ENCODE measurements at places on chromosomes 5 and 9.

DNA sequence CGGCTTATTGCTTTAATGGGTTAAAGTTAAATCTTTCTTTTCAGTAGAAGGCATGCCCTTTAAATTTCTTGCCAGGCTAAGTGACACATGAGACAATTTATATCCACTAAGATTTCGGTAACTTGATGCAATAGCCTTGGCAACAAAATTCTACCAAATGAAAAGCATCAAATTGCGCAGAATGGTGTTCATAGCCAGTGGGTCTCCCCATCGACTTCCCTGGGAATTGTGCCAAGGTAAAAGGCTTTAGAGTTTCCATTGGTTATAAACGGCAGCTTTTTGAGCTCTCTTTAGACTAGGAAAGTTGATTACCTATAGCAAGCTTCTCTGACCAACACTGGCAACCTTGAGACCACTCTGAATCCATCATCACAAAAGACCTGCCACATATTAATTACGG, 358.4 kb downstream of the ARRDC3 start:
- no peak for DNase-seq

- peak; percentile 46 for DNase-seq
Observed at GRCh38 chr5:138789771-138790242, 36.6 kb downstream of the CTNNA1 start.

DNA sequence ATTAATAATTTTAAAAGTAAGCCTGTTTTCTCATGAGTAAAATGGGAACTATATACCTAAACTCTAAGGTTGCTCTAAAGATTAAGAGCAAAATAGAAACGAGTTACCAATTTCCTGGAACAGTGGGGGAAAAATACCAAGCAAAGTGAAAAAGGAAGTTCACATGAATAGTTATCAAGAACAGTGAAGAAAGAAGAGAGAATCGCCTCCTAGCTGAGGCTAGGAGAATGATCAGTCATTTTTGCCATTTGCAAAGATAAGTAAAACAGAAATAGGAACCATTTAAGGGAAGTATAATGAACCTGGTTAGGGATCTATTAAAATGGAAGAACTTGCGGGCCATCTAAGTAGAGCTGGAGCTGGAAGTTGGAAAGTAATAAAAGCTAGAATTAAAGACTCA, 50.7 kb downstream of the P4HA2 start:
- DNase-seq, result no peak

- DNase-seq, result no peak
Observed at GRCh38 chr5:147611483-147611882, 101.6 kb upstream of the DPYSL3 start.

DNA sequence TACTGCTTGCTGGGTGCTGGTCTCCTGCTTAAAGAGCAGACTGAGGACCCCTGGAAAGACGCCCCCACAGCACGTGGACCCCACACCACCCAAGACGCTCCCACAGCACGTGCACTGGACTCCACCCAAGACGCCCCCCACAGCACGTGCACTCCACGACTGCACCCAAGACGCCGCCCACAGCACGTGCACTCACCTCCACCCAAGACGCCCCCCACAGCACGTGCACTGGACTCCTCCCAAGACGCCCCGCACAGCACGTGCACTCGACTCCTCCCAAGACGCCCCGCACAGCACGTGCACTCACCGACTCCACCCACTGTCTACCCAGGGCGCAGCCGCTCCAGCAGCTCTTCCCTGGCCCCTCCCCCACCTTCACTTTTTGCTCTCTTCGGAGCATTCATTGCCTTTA, 50.5 kb downstream of the EHMT1 start:
- DNase-seq, result no peak

DNA sequence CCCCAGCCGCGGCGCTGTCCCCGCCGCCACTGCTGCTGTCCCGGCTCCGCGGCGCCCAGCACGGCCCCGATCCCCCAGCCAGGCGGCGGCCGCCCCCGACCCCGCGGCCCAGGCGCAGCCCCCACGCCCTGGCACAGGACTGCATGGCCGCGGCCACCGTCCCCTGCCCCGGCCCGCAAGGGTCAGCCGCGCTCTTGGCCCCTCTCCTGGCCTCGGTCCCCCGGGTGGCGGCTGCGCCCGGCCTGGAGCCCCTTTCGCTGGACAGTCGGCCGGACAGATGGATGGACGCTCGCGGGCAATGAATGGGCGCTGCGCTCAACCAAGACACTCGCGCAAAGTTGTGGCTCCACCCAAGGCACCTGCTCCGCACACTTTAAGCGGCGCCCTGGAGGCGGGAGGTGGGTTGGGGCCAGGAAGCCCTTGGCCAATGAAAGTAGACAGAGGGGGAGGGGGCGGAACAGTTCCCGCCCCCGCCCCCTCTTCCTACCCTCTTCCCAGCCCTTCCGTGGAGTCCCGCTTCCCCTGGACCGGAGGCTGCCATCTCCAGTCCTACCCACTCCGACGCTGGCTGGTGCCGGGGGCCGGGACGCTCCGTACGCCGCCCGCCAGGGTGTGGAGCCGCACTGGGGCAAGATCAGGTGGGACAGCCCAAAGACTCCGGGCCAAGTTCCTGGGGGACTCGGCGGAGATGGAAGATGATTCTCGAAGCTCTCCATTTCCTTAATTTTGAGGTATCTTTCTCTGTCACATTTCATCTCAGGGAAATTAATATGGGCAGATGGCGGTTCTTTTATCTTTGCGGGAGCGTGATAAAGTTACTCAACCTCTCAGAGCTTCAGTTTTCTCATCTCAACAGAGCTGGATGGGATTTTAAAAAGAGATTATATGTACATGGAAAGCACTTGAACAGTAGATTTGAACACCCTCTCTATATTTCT, at the start of gene GLDC:
TSS of gene GLDC (minus strand) at position 375 of the 938 bp plus-strand sequence. CDS start at position 145, 230 bp downstream.
- DNase-seq, result peak; percentile 51

GRCh38 chr5:9765419-9766140, 135.4 kb upstream of the TAS2R1 start:
- DNase-seq, result no peak

- DNase-seq, result no peak
Observed at GRCh38 chr9:126915846-126916543, 1.4 kb downstream of the RALGPS1 start.

GRCh38 chr5:179306191-179307012, 38.9 kb downstream of the ADAMTS2 start:
- DNase-seq, result no peak

DNA sequence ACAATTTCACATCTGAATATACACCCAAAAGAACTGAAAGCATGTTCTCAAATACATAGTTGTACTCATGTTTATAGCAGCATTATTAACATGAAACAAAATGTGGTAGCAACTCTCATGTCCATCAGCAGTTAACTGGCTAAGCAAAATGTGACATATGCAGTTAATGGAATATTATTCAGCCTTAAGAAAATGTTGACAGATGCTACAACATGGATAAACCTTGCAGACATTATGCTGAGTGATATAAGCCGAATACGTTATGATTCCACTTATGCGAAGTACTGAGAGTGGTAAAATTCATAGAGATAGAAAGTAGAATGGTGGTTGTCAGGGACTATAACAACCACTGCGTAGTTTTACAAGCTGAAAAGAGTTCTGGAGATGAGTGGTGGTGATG, 1469.0 kb upstream of the ACO1 start:
- DNase-seq, result no peak

DNA sequence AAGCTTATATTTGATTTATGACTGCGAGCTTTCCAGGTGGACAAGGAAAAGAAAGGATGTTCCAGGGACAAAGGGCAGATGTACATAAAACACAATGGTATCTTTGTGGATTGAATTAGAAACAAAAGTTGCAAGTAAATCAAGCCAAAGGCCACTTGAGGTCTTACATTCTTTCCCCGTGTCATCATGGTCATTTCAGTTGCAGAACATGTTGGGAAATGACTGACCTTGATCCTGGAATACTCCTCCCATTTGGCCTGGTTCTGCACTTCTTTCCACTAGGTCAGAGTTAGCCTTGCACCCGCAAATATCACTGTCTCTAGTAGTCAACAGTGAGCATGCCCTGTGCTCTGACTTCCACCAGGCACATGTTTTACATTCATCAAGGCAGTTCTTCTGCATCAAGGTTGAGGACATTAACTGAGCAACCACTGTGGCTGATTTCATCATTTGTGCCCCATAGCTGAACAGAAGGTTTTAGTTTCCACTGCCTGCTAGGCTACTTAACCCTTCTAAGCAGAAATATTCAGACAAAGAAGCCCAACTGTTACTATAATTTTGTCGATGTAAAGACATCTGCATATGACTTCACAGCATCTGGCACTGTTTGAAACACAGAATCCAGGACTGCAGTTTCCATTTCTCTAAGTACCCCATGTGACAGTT, 1161.7 kb upstream of the DMAC1 start:
- no peak for DNase-seq

- no peak for DNase-seq
Observed at GRCh38 chr5:154409230-154409840, 36.5 kb upstream of the SAP30L start.

DNA sequence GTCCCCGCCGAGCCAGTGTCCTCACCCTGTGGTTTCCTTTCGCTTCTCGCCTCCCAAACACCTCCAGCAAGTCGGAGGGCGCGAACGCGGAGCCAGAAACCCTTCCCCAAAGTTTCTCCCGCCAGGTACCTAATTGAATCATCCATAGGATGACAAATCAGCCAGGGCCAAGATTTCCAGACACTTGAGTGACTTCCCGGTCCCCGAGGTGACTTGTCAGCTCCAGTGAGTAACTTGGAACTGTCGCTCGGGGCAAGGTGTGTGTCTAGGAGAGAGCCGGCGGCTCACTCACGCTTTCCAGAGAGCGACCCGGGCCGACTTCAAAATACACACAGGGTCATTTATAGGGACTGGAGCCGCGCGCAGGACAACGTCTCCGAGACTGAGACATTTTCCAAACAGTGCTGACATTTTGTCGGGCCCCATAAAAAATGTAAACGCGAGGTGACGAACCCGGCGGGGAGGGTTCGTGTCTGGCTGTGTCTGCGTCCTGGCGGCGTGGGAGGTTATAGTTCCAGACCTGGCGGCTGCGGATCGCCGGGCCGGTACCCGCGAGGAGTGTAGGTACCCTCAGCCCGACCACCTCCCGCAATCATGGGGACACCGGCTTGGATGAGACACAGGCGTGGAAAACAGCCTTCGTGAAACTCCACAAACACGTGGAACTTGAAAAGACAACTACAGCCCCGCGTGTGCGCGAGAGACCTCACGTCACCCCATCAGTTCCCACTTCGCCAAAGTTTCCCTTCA, 1.4 kb downstream of the GLIS3 start:
- peak; percentile 31 for DNase-seq

DNA sequence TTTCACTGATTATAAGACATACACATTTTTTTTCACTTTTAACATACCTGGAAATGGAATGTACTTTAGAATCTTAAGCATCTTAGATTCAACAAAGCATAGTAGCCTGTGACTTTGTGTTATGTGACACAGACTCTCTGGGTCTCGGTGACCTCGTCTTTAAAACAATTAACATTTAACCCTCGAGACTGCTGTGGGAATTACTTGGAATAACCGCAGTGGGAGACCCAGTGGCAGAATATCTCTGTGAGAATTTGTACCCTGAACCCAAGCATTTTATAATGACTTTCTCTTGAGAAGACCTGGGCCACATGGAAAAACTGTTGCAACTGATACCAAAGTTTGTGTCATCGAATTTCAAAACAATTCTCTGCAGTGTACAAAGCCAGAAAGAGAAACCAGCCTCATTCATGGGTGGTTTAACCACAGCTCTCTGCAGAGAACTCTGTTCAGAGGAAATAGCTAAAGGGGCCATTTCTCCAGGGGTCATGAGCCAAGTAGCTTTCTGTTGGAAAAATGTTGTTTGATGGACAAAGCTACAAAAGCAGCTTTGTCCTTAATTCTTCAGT, 10.0 kb upstream of the RETREG1 start:
- peak; percentile 67 for DNase-seq

DNA sequence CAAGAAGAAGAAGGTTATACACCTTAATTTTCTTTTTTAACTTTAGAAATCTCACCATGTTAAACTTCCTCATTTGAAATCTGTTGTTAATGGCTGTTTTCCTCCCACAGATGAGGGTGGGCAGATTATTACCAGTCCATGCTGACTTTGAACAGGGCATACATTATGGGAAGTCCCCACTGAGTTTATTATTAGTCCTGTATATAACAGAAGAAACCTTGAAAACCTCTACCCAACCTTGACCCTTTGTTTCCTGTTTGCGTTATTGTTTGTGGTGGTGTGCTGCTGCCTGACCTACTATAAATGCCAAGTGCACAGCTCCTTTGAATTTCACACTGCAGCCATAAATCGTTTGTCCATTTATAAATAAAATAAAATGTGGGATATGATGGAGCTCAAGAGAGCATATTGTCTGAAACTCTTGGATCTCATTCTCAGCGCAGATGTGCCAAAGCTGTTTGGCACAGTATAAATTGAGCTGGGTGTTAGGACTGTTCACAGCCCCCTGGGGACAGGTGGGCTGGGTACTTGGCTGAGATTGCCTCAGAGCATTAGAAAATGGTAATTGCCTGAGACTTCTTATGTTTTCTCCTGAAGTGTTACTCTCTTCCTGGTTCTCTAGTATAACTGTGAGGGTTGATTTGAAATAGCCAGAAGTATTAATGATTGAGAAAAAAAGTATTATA, 139.6 kb downstream of the SPATA31D1 start:
- DNase-seq, result no peak

Measured in activated CD4-positive, alpha-beta T cell treated with anti-CD3 and anti-CD28 coated beads, Interleukin-2, amount 10 ng/mL, durations not matched to agents 7 days and 5 days (primary cell).